ENCODE measurements at places on chromosomes 11 and 22.

DNA sequence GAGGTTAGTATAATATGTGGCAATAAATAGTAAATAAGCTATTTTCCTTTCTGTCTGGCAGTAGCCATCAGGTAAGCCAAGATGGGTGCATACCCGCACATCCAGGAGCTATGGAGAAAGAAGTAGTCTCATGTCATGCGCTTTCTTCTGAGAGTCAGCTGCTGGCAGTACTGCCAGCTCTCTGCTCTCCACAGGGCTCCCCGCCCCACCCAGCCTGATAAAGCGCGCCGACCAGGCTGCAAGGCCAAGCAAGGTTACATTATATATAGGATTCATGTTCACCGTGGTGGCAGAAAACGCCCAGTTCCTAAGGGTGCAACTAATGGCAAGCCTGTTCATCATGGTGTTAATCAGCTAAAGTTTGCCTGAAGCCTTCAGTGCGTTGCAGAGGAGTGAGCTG, 126.2 kb downstream of the ATG16L2 start:
- no peak for DNase-seq

DNA sequence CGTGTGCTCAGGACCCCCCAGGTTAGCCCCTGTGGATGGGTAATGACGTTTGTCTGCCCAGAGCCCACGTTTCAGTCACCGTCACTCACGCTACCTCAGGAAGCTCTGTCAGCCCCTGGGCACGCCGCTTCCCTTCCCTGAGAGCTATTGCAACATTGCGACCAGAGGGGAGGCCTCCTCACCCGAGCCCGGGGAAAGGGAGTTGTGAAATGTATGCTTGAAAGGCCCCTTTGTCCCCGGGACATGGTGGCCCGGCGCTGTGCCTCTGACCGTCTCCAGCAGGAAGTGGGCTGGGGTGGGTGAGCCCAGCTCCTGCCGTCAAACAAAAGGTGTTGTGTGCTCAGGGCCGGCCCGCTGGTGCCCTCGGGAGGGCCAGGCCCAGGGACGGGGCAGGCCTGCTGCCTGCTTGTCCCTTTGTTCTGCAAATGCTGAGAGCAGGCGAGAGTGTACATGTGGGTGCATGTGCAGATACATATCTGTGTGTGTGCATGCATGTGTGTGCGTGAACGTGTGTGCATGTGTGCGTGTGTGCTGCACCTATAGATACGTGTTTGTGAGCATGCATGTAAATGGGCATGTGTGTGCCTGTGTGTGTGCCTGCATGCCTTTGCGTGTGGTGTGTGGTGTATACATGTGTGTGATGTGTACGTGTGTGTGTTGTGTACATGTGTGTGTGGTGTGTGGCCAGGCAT, 1125.0 kb downstream of the BRD1 start:
- DNase-seq = no peak

DNA sequence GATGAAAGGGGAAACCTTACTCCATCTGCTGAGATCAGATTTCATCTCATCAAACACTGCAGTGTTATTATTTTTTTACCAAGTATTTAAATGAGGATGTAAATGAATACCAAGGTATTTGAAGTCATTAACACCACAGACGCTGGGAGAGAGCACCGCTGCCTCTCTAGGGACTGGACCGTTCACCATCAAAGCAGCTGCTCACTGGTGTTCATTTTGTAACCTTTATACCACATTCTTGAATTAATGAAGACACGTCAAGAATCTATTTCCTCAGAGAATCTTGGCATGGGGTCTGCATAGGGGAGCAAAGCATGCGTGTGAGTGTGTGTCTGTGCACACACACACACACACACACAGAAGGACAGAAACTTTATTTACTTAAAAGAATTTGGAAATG, 15.6 kb downstream of the SIAE start:
- no peak for DNase-seq

DNA sequence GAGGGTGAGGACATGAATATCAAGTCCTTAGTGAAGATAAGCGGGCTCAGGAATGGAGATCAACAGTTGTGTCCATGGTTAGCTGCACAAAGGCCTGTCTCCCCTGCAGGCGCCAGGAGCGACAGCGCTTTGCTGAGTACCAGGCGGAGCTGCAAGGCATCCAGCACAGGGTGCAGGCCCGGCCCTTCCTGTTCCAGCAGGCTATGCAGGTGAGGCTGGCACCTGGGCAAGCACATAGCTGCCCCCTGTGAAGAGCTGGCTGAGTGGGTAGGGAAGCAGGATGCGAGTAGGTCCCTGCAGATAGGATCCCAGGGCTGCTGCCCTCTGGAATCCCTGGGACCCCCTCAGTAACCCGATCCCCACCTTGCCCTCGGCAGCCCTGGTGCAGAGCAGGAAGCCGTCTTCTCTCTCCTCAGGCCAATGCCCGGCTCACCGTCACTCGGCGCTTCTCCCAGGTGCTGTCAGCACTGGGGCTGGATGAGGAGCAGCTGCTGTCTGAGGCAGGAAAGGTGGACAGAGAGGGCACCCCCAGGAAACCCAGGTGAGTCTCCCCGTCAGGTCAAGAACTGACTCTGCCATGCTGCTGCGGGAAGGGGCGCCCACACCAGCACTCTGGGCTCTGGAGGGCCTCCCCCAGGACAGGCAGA, 2.6 kb upstream of the SART1 start:
- no peak for DNase-seq

- DNase-seq = no peak
These were observed 22.8 kb downstream of the KLHL22 start for GRCh38 chr22:20472629-20473442.

- DNase-seq = no peak
These were observed 58.4 kb downstream of the DGCR2 start for GRCh38 chr22:19063581-19064353.

DNA sequence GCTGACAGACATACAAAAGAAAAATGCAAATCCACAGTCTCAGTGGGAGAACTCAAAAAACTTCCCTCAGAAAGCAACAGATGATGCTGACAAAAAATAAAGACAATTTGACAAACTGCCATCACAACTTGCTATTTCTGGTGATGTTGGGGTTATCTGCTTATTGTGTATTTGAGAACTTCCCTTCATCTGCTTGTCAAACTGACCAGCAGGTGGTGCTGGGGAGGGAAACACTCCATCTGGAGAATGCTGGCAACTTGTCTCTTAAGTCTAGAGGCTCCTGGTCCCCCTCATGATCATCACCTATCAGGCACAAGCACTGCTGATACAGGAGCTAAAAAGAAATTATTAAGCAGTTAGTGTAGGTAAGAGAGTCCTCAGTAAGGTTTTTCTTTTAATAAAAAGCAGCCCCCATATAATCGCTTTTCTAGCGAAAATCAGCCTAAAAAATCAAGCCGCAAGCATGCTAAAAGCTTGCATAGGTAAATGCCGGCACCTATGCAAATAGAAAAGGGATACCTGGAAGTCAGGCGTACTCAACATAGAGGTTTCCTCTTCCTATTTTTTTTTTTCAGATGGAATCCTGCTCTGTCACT, 9.8 kb upstream of the FAM111B start:
- no peak for DNase-seq

DNA sequence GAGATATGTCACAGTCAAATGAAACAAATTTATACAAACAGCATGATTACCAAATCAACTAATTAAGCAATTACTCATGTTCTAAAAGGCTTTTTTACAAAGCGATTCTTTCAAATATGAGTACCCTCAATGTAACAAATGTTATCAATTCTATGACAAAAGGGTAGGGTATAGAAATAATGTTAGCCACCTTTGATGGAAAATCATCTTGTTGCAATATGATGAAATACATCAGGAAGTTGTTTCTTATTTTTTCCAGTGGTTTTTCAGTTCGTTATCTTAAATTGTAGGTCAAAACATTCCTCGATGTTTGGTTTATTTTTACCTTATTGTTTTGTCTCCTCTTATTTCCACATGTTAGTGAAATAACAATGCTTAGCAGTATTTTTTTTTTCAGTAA, 6.5 kb downstream of the ARHGEF12 start:
- no peak for DNase-seq

DNA sequence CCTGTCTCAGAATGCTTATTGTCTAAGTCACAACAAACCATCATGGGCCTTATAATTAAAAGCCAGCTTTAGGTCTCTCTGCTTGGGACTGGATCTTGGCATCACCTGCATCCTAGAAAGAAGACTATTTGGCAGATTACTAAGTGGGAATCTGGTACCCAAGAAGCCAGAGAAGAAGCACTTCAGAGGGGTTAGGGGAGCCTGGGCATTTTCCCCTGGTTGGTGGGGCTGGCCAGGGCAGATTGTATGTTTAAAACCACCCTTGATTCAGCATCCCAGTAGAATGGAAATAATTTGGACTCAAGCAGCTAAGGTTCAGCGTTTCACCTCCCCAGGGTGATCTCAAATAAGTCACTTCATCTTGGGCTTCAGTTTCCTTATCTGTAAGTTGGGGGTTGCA, 193.7 kb downstream of the MIAT start:
- no peak for DNase-seq

- DNase-seq = peak; percentile 15
These were observed 270.5 kb upstream of the SORL1-AS1 start for GRCh38 chr11:121723246-121723741.

DNA sequence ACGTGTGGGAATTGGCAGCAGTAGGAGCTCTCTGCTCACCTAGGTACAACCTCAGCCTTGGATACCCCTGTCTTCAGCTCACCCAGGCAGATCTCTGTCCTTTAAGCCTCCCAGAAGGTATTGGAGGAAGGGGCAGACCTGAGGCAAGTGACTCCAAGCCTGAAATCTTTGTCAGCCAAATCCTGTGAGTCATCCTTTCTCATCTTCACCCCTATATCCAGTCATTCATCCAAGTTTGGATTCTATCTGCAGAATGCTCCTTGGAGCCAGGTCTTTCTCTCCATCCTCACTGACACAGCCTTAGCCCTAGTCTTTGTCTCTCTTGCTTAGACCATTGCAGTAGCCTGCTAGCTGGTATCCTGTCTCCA, 10.4 kb upstream of the THY1 start:
- no peak for DNase-seq

DNA sequence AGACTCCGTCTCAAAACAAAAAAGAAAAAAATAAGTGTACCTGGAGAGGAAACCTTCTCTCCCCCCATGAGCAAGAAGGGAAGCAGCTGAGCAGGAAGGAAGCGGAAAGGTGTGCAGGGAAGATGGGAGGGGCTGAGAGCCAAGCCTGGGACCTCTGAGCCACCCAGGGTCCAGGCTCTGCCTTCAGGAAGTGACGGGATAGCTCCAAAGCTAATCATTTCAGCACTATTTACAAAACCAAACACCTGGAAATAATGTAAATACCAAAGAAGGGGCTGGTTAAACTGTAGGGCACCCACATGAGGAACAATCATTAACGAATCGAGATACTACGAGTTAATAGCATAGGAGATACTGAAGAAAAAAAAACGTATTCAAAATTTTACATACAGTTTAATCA, 27.9 kb downstream of the ARRB1 start:
- DNase-seq = no peak

DNA sequence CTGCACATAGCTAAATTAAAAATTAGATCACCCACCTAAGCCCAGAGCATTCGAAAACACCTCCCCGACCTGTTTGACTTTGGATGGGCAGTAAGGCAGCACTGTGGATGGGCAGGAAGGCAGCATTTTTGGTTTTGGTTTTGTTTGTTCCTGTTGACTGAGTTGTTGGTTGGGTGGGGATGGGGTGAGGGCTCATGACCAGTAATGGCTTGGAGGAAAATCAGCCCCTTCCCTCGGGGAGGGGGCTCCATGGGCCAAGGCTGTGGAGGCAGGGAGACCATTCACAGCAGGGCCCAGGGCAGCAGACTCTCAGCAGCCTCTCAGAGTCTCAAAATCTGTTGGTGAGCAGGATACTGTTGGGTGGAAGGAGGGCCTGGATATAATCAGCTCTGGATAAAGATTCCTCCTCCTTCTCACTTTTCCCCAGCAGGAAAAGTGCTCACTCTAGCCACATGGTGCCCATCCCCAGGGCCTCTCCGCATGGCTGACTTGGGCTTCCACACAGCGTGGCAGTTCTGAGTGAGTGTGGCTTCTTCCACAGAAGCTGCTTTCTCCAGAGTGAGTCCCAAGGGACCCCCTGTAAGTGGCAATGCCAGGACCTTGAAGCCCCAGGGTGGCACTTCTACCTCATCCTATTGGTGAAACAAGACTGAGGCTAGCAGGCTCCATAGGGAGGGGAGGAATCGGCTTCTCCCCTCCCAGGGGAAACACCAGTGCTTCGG, 1491.2 kb downstream of the BRD1 start:
- no peak for DNase-seq

DNA sequence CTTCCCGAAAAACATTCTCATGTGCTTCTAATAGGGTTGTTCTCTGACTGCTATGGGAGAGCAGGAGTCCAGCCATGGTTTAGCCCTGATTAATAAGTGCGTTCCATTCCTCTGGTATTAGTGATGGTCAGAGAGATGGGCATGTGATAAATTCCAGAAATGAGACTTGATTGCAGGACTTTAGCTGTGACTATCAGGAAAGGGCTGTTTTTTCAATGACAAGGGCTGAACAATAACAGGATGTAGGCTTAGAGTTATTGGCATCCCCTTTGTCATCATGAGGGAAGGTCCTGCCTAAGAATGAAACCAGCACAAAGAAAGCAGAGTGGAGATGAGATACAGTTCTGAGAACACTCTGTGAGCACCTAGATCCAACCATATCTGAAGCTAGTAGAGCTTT, 494.6 kb downstream of the MIAT start:
- DNase-seq = no peak

DNA sequence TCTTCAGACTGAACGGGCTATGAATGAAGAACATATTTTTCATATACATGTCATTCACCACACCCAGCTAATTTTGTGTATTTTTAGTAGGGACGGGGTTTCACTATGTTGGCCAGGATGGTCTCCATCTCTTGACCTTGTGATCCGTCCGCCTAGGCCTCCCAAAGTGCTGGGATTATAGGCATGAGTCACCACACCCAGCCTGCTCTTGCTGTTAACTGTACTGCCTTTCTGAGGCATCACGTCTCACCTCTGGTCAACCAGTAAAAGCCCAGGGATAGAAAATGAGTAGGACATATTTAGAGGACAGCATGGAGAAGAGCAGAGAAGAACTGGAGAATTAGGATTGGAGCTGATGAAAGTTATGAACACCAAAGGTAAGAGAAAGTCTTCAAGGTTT, 55.6 kb downstream of the APOL3 start:
- DNase-seq = no peak

DNA sequence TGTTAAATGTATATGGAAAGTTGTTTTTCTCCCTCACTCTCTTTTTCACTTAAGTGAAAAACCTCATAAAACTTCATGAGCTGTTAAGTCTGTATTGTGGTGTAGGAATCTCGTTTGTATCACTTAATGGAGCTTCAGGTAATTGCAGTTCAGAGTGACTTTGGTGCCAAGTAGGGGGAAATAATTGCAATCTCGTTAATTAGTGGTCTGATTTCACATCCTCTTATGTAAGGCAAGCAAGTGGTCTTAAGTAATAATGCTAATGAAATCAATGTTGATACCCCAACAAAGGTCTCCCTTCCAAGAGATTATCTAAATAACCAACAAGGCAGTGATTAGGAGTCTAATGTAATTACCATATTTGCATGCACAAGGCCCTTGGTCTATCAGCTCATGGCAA, 174.2 kb upstream of the SORL1-AS1 start:
- DNase-seq = no peak

DNA sequence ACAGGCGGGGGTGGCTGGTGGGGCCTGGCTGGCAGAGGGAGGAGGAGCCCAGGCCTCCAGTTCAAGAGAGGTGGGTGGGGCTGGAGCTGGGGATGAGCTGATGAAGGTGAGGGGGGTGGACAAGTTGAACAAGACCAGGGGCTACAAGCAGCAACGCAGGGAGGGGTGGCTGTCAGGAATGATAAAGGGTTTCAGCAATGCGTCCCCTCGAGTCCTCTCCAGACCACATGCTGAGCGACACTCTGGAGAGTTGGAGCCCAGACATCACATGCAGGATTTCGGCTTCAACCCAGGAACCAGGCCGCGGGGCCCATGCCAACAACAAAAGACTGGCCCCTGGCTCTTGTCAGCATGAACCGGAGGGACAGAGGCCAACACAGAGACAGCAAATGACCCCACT, 480.3 kb downstream of the BRD1 start:
- no peak for DNase-seq

Data from thoracic aorta (tissue), 2 donors.